Non-pigmented ciliary epithelial cell (primary cell): ENCODE measurements at places on chromosomes 5 and 9.

DNA sequence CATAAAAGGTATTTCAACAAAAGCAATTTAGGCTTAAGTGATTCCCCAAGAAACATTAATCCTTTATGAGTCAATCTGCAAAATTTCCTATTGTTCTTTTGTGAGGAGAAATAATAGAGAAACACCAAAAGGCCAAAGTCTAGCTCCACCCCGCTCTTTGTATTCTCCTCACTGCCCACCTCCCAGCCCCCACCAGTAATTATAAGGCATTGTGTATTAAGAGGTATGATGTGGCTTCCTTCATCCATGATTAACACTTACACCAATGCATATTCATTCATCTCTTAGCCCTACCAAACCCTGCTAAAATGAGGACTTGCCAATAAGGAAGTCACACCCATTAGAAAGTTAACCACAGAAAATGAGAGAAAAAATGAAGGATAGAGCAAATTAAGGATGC lies 105.3 kb upstream of the SPATA31D4 start:
- DNase-seq: no peak

GRCh38 chr5:169581580-169582227 lies 1.9 kb upstream of the SPDL1 start:
- no peak for DNase-seq

GRCh38 chr5:56192246-56192645 lies 40.9 kb downstream of the ANKRD55 start:
- DNase-seq: no peak

DNA sequence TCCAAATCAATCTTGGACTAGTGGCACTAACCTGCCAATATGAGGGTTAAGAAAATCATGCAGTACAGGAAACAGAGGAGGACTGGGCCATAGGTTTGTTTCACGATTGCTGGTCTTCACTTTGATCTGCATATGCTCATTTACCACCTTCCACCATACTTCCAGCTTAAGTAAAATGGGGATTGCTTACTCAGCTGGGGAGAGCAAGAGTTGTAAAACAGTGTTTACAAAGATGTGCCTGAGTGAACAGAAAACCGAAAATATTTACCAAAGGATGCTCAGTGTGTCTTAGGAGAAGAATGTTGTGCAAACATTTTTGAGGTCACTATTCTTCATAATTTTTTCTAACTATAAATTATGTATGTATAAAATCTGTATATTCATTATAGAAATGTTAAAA lies 65.1 kb upstream of the DNAH5 start:
- no peak for DNase-seq

DNA sequence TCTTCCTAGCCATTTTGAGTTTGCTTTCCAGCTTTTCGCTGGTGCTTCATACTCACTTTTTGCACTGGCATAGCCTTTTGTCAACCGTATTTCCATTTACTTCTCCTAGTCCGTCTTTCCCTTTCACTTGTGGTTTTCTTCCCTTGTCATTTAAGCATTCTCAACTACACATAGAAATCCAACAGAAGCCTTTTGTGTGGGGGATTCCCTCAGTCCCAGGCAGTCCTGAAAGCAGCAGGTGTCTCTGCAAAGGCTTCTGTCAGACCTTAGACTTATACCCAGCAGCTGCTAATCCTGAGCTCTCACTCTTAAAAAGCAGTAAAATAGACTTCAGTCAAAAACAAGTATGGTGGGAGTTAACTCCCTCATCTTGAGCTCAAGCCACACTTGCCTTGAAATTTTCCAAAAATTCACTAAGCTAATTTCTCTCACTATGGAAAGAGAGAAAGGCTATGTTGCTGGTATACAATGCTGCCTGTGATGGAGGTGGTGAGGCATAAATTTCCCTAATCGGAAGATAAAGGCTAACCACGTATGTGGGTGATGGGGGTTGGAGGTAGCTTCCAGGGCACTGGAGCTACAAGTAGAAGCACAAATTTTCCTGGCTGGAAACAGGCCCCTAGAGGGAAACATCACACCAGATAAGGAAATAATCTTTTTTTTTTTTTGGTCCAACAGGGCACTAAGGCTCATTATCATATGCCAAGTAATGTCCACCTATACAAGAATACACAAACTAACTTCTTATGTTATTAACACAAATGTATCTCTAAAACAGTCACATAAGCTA lies 34.8 kb upstream of the IFNK start:
- no peak for DNase-seq

GRCh38 chr5:92885950-92886349 lies 695.1 kb downstream of the NR2F1-AS1 start:
- DNase-seq: no peak

- DNase-seq: no peak
These were observed 33.2 kb downstream of the SLC36A1 start for GRCh38 chr5:151480384-151481293.

DNA sequence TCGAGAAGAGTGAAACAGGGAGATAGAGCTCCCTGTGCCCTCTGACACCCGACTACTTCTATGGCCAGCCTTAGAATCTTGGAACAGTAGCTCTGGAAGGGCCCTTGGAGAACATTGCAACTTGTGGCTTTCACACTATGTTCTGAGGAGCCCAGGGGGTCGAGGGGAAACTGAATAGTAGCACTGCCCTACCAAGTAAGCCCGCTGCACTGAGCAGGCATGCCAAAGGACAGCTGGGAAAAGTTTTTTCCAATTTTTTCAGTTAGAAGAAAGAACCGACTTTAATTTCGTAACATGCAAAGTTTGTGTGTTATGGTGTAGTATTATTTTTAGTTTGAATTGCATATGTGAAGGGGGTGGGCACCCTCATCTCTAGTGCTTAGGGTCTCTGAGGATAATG lies 10.9 kb downstream of the SMIM3 start:
- DNase-seq: no peak

GRCh38 chr9:1647776-1648175 lies 367.4 kb upstream of the SMARCA2 start:
- DNase-seq: no peak

DNA sequence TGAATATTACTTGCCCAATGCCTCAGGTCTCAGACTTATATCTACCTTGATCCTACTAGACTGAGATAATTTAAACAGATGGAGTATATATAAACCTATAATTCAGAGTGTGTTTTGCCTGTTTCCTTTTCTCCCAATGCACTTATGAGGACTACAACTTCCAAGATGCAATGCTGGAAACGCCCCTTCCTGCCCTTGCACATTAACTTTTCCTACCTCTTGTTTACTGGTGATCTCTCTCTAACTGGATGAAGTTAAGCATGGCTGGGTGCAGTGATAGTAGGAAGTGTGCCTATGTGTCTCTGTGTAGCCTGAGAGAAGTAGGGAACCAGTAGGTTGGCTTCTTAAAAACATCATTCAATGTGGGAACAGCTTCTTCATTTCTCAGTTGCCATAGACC lies 115.2 kb downstream of the SVEP1 start:
- no peak for DNase-seq

- DNase-seq: no peak
These were observed 87.0 kb upstream of the TNC start for GRCh38 chr9:115204904-115205453.

DNA sequence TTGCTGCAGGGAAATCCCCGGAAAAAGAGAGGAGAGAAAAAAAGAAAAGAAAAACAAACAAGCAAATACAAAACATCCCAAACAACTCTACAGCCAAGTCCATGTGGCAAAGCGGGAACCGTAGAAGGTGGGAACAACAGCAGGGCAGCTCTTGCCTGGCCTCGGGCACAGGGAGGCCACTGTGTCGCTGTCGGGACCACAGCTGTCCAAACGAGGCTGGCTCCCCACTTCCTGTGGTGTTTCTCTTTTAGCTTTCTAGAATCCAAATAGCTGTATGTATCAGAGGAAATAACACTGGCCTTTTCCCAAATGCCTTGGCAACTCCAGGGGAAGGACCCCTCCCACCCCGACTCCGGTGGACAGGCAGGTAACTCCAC lies 41.6 kb upstream of the EQTN start:
- no peak for DNase-seq

DNA sequence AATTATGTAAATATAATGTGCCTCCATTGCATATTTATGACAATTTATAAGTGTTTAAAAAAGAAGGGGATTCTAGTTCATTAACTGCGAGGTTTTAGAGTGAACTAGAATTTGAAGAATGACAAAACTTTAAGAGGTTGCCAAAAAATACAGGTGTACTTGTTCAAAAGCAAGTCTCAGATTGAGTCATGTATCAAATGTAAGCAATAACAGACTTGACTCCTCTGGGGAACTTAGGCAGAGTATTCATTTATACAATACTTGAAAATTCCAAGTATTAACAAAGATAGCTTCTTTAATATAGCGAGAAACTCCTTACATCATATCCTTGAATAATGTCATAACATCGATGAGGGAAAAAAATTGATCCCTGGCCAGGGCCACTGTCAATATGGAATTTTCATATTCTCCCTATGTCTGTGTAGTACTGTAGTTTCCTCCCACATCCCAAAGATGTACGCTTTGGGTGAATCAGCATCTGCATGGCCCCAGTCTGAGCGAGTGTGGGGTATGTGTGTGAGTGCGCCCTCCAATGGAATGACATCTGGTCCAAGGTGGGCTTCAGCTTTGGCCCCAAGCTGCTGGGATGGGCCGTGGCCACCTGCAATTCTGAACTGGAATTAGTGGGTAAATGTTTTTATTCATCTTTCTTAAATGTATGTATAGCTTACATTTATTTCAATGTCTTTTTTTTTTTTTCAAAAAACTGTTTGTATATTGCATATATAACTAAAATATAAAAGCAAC lies 70.1 kb downstream of the RIC1 start:
- DNase-seq: no peak

DNA sequence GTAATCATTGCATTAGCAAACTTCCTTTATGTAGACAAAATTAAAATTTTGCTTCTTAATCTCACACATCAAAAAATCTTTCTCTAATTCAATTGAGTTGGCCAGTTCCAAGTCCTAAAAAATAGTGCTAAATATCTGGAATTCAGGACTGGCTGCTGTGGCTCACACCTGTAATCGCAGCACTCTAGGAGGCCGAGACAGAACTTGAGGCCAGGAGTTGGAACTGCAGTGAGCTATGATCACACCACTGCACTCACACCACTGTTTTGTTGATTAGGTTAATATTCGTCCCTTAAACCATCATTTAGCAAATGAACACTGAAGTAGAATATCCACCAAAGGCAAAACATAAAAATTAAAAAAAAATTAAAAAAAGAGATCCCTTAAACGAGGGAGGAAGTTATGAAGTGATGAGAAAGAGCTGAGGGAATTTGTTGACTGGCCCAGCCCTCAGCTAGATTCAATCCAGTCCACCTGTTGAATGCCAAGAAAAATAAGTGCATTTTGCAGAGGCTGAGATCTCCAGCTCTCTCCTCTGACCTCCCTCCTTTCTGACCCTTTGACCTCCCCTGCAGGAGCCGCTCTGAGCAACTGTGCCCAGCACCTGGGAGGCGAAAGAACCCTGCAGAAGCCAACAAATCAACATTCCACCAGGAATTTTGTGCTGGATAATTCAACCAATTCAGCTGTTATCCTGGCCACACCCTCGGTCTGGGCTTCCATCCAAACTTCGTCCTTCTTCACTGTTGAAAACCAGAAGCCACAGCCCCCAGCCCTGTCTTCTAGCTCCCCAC lies 96.8 kb downstream of the OR2K2 start:
- no peak for DNase-seq

GRCh38 chr5:42905827-42906226 lies 94.1 kb upstream of the SELENOP start:
- DNase-seq: no peak

DNA sequence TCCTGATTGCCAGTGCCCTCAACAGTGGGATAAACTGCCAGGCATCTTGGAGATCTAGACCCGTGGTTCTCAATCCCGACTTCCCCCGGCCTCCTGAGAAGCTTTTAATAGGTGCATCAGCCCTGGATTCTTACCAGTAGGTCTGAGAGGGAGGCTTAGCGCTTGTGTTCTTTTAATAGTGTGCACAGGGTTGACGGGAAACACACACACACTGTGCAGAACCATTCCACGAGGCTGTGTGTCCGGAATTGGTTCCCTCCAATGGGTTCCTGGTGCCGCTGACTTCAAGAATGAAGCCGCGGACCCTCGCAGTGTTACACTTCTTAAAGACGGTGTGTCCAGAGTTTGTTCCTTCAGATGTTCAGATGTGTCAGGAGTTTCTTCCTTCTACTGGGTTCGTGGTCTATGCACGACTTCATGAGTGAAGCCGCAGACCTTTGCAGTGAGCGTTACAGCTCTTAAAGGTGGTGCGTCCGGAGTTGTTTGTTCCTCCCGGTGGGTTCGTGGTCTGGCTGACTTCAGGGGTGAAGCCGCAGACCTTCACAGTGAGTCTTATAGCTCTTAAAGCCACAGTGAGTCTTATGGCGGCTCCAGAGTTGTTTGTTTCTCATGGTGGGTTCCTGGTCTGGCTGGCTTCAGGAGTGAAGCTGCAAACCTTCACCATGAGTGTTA lies 46.6 kb upstream of the PRSS3 start:
- DNase-seq: no peak
